ENCODE measurements at places on chromosomes 16 and 17. TPM values are rescaled to one million over a fixed set of nuclear protein-coding genes. Genes with fewer than 3 reads are reported as not detected.

DNA sequence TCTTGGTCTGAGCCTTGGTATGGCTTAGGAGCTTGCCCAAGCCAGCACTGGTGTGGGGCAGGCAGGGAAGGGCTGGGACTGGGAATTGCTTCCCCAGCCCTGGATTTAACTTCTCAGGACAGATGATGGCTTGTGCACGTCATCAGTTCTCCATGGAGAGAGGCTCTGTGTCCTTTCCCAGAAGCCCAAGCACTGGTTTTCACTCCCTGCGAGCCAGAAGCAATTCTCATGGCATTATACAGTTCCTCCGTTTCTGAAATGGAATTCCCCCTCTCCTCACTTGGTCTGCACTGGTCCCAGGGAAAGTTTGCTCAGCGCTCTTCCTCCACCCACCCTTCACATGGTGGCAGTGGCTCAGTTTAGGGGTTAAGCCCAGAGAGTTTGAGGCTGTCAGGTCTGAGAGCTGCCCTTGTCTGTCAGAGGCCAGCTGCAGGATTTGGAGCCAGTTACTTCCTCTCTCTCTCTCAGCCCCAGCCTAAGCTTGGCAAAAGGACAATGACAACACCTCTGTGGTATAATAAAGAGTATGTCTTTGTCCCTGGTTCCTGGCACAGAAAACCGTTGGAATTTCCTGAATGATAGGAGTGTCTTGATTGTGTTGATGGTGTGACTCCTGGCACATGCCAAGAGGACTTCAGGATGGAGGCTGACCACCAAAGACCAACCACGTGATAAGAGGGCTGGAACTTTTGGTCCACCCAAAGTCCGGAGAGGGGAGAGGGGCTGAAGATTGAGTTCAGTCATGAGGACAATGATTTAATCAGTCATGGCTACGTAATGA lies 219.6 kb upstream of the TNRC6C start:
- no peak for DNase-seq

DNA sequence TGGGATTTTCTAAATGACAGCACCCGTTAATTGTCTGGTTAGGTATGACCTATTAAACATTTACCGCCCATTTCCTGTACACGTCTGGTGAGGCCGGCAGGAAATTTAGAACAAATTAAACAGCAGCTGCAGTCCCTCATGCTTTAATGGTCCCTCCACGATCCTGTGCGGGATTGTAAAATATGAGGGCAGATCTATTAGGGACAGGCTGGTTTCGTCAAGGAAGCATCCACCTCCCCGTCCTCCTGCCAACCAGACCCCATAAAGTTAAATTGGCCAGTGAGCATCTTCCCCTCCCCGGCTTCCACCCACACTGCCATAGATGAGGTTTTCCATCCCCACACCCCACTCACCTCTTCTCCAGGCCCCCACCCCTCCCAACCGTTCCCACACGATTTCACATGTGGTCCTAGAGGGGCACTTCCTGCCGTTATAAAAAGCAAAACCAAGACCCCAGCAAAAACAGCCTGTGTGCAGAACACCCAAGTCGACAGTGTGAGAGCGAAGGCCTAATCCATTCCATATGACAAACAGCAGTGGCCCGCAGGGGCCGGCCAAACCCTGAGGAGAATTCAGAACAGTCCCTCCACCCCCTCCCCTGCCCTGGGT lies 331.9 kb downstream of the FOXL1 start:
- no peak for DNase-seq

- DNase-seq = no peak
Observed at GRCh38 chr17:57045868-57046704, 39.0 kb upstream of the AKAP1 start.

- DNase-seq = no peak
Observed at GRCh38 chr17:36867716-36868341, 69.4 kb upstream of the LHX1 start.

GRCh38 chr16:3057181-3058138 lies 8.0 kb upstream of the IL32 start:
- DNase-seq = no peak

DNA sequence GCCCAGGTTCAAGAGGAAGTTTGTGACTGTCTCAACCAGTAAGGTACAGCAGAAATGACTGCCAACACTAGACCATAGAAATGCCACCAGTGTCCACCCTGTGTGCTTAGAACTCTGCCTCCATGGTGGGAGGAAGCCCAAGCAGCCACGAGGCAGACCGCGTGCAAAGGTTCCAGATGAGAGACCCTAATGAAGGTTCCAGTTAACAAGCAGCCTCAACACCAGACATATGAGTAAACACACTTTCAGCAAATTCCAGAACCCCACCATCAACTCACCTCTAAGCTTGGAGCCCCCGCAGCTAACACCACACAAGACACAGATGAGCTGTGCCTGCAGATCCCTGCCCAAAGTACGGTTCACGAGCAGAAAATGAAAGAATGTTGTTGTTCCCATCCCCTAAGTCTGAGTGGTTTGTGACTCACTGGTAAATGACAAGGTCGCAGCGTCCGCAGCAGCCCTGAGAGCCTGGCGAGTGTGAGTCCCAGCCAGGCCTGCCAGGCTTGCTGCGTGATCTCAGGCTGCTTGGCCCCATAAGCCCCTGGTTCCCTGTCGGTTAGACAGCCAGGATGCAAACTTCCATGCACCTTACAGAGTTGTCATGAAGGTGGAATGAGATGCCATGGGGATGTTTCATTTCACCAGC lies 193.7 kb downstream of the C16orf95 start:
- DNase-seq = no peak

KCNAB3 gene
- 16.3 TPM for polyA plus RNA-seq

CRYBA1 gene
- not detected for polyA plus RNA-seq

GRCh38 chr17:60333628-60334031 lies 58.3 kb downstream of the USP32 start:
- DNase-seq = no peak

CD300E gene
- 0.14 TPM for polyA plus RNA-seq

GRCh38 chr17:70119983-70120382 lies 45.0 kb downstream of the KCNJ16 start:
- no peak for DNase-seq

DNA sequence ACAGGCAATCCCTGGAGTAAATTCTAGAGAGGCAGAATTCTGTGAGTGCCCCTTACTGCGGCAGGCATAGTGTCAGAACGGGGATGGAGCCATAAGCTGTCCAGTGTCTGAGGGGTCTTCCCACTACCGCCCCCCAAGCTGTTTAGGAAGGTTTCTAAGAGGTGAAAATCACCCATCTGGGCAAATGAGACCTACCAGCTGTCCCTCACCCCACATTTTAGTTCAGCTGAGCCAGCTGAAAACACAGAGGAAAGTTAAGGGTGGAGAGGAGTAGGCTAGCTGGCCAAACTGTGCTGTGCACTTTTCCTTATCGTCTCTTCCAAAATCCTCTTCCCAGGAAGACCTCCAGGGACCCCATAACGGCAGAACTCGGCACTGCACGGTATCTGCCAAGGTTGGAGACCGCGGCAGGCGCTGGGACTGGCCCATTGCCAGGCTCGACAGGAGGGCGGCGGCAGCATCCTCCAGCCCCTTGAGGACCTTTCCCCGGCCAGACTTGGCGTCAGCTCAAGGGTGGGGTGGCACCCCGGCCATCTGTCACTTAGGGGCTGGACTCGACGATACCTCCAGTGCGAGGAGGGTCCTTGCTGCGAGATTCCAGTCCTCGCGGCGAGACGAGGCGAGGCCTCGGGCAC lies 955 bp downstream of the ACLY start:
- DNase-seq = no peak

DNA sequence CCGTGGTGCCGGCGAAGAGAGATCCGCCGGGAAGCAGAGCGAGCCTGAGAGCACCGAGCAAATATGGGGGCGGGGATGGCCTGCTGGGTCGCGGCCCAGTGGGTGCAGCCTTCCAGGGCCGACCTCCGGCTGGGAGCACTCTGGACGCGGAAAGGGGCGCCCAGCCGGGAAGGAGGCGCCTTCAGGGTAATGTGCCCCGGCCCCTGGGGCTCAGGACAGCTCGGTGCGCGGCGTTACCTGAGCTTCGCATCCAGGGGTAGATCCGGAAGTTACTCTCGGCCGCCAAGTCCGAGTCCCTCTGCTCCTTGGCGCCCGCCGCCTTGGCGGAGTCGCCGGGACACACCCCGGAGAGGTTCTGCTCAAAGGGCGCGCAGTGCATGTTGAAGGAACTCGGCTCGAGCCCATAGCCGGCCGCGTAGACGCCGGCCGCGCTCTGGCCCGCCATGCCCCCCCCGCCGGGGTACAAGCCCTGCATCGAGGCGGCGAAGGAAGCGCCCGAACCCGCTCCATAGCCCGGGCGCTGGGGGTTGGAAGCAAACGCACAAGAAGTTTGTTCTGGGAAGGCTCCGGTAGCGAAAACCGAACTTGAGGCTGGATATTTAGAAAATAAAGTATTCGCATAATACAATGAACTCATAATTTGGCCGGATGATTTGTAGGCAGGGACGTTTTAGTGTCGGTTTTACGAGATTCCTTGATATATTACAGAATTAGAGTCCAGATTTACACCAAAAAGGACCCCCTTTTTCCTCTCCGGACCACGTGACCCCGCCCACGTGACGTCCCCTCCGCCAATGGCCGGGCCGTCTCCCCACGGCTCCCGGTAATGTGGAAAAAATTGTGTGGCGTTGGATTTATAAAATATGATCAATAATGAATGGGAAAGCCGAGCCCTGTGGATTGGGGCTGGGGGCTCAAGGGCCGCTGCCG lies at the start of gene HOXB7:
Gene HOXB7 (minus strand): TSS at position 736 of the 930 bp plus-strand sequence. CDS start 99 bp downstream, at position 637.
- DNase-seq = no peak

DNA sequence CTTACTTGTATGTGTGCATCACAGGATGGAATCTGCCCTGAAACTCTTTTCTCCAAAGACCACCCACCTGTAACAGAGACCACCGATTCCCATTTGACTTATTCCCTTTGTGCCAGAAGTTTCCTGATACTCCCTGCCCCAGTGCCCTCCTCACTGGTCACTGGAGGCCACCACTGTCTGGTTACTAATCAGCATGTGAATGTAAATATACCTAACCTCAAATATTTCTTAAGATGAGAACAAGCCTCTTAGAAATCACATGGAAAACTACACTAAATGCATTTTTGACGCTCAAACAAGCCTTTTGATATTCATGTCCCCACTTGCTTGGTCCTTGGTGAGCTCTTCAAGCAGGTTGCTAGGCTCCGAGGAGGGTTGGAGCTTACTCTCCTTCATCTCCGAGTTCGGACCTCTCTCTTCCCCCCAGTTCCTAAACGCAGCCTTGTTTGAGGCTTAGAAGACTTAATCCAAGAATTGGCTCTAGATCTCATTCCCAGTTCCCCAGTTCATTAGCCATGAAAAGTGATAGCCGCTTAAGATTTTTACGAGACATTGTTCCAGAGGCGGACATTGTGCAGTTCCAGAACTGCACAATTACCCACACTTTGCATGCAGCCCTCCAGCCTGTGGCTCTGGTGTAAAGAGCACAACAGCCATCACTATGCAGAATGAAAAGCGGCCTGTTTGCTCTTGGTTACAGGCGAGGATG lies 579.2 kb upstream of the PSMD7 start:
- no peak for DNase-seq

COX6A2 gene
- polyA plus RNA-seq = 0.59 TPM

DNA sequence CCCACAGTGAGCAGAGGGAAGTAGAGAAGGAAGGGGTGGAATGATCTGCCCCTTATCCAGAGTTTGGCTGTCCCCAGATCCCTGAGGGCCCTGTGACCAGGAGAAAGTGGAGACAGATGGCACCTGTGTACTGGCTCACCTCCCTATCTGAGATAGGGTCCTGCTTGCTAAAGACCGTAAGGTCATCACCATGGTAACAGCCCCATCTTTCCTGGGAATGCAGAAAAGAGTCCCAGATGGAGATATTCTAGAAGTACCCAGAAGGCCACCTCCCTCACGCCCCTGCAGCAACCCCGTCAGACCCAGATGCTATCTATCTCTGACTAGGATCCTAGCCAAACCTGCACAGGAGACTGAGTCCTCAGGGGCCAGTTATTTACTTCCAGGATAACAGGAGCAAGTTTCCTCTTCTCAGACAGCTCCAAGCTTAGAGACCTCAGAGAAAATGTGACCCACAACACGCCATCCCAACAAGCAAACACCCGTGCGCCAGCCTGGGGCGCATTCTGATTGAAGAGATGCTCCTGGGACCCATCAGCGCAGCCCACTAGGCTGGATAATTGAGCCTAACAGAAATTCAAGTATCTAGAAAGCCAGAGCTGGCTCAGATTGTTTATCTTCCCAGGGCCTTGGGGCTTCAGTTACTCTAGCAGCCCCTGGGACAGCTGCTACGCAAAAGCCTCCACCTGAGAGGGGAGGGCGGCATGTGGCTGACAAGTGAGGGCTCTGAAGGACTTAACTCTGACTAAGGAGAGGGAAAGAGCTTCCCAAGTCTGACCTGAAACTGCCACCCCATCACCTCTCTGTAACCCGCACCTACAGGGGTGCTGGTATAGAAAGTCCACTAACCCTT lies 1.9 kb downstream of the ORMDL3 start:
- no peak for DNase-seq

CNGB1 gene
- polyA plus RNA-seq = not detected

Measured in left renal cortex interstitium (tissue), 4 donors.